ENCODE measurements at places on chromosomes 6 and 20. TPM values are rescaled to one million over a fixed set of nuclear protein-coding genes. Genes with fewer than 3 reads are reported as not detected.

DNA sequence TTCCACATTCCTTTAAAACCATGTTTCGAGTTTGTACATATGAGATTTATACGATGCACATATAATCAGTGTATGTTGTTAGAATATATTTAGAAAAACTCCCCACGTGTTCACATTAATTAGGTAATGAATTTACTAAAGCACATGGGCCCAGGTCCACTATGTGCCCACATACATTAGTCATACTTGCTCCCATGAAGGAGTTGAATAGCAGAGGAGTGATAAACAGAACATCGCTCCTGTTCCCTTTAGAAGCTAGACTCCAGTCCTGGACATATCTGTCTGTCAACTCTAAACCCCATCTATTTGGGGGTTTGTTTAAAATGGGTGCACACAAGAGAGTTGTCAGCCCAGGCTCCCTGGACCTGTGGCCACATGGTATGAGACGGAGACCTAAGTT is 108.1 kb upstream of the TIAM2 start:
- DNase-seq: no peak

DNA sequence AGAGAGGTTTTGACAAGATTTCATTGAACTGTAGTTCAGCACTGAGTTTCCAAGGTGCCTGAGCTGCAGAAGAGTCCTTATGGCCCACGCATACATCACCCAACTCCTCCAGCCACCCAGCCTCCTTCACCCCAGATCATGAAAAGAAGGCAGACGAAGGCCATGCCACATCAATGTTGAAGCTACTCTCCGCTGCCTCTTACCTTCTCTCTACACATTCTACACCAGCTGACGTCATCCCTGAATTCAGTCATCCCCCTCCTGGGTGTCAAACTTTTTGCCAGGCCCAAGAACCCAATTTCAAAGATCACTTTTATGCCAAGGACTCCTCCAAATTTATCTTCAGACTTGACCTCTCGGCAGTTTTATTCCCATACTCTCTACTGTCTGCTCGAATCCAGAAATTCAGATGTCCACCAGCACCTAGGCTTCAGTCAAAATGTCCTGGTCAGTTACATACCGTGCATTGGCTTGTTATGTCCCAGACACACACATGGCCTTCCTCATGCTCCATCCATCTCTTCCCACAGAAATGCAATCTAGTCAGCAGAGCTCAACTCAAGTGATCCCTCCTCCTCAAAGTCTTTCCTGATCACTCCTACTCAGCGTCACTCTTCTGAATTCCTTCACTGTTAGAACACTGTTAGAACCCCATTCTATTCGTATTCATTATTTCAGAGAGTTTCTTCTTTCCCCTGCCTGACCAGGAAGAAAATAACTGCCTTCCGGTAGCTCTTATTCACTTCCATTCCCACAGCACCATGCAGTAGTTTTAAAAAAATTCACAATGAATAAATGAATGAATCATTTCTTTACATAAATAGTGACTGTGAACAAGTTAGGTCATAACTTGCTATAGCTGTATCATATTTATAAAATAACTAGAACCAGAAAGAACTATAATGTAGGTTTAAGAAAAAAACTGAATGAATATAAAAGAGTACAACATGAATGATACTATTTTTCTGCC is 11.5 kb downstream of the ATXN1 start:
- no peak for DNase-seq

GRCh38 chr6:124487623-124488431 is 474.4 kb upstream of the RNF217 start:
- no peak for DNase-seq

DNA sequence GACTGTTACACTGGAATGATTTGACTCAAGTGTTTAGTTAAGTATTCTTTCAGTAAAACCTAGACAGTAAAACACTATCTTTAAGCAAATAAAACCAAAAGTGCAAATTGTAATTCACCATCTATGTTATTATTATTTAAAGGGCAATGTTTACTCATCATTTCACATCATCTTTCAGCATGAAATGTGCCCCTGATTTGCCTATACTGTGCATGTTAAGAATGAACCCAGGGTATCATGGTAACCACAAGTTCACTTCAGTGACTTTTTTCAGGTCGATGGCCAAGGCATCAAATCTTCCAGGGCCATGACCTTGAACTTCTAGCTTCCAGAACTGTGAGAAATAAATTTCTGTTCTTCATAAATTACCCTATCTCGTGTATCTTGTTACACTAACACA is 2.1 kb upstream of the HLA-DOB start:
- DNase-seq: no peak

GRCh38 chr6:166351715-166352285 is 9.5 kb upstream of the SFT2D1 start:
- DNase-seq: no peak

DNA sequence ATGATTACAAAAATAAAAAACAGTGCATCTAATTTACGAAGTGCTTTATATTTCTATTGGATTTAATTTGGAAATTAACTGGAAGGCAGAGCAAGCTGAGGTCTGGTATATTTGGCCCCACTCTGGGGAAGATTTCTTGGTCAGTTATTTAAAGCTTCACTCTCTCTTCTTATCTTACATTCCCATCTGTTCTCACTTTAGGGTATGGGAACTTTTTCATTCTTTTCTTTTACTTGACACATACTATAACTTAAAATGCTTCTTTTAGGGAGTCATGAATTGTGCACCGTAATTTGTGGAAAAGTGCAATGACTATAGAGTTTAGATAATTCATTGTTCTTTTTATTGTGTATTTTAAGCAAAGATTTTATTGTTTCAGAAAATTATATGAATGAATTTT is 170.4 kb downstream of the BCKDHB start:
- DNase-seq: no peak

GRCh38 chr6:160945516-160946177 is 45.9 kb upstream of the MAP3K4 start:
- no peak for DNase-seq

DNA sequence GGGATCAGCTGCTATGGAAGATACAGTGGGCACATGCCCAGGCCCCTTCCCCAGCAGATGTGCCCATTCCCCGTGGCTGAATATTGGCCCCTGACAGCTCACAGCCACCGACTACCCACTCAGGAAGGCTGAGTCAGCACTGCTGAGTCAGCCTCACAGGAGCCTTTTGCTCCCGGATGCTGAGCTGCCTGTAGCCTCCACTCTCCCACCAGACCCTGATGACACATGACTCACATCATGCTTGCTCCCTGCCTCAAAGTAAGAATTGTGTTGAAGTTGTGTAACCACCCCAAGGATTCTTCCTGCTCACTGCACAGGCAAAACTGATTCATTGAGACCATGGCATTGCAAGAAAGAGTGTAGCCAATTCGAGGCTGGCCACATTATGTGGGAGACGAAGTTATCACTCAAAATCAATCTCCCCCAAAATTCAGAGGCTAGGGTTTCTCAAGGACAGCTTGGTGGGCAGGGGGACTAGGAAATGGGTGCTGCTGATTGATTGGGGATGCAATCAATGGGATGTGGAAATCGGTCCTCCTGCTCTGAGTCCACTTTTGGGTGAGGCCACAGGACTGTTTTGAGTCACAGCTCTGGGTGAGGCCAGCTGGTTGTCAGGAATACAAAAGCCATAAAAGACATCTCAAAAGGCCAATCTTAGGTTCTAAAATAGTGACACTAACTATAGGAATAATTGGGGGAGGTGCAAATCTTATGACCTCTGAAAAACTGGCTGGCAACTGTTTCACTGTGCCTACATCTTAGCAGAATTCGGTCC is 556.6 kb upstream of the CDH4 start:
- DNase-seq: no peak

DNA sequence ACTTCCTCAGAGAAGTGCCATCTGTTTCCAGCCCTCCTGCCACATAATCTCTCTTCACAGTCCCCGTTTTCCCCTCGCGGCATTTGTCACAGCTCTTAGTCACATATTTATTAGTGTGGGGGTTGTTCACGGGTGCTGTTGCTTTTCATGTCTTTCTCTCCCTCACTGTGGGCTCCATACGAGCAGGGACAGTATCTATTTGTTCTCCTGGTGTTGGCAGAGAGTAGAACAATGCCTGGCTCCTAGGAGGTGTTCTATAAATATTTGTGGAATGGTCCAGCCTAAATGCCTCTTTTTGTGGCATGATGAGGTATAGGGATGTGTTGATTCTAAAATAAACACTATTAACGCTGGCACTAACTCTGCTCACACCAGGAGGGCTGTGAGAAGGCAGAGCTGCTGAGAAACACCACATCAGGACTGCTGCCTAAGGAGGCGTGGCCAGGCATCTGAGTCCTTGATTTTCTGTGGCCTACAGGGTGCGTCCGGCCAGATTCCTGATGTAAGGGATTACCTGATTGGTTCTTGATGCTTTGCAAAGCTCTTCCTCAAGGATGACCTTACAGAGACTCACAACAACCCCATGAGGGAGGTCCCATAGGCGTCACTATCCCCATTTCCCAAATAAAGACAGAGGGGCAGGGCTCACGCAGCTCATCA is 219.8 kb upstream of the ARID1B start:
- no peak for DNase-seq

GRCh38 chr20:44411757-44412401 is 56.4 kb downstream of the HNF4A start:
- no peak for DNase-seq

GRCh38 chr6:133170602-133171001 is 70.6 kb upstream of the EYA4 start:
- no peak for DNase-seq

DNA sequence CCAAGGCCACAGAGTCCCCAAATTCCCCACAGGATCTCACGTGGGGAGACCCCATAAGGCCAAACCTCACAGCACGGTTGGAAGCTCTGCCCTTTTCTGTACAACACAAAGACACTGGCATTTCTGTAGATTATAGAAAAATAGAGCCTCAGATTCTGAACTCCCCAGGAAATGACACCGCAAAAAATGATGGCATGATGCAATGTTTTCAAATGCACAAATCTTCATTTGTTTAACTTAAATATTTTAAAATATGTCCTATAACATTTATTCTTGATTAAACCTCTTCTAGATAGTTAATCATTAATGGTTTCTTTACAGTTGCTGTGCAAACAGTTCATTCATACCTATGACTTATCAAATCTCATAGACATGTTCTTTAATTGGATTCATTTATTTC is 33.8 kb downstream of the SIM1 start:
- DNase-seq: no peak

- DNase-seq: no peak
Measured at GRCh38 chr6:135861189-135861588, 9.7 kb downstream of the PDE7B start.

DNA sequence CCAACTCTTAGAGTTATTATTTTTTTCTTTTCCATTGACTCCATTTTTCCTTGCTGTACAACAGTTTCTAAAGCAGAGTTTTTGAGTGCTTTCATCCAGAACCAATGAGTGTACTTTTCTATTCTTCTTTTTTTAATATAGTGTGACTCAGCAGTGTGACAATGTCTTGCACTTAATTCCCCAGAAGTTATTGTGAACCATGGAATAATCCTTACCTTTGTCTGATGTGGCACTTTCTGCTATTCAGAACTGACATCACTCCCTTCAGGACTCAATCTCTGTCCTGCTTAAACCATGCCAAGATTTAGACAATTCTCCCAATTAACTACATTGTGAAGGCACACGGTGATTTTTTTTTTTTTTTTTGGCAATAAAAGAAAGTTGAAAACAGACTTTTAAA is 41.5 kb downstream of the GRIK2 start:
- no peak for DNase-seq

GRCh38 chr20:32252189-32252588 is 25.3 kb upstream of the KIF3B start:
- DNase-seq: peak; percentile 45

DNA sequence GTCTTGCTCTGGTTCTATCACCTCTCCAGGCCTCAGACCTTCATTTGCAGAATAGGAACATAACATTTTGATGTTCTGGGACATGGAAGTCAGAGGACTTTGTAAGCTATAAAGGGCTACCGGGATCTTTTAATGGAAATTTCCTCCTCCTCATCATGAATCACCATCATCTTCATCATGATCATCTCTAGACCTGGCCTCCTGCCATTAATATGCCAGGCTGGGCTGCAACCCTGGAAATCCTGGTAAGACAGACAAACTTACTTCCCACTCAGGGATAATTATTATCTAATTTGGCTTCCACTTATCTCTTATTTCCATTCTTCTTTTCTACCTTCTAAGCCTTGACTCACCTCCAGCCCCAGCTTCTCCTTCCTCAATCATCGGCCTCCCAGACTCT is 41.0 kb upstream of the MRPS18A start:
- no peak for DNase-seq

- DNase-seq: no peak
Measured at GRCh38 chr6:167712731-167713475, 113.8 kb upstream of the AFDN start.

DNA sequence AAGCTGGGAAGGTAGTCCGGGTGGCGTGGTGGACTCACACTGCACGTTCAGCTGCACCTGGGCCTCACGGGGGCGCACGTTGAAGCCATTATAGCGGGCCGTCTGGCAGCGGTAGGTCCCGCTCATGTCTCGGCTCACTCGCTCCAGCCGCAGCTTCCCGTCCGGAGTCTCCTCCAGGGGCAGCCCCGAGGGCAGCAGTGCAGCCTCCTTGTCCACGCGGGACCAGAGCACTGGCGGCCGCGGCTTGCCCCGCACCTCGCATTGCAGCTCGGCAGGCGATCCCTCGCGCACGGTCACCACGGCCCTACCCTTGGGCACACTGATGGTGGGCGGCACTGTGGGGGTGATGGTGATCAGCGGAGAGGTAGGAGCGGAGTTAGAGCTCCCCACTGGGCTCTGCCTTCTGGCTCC is 47.6 kb downstream of the MDGA1 start:
- DNase-seq: no peak

- no peak for DNase-seq
Measured at GRCh38 chr6:72689107-72689954, 67.5 kb downstream of the KCNQ5 start.

DNA sequence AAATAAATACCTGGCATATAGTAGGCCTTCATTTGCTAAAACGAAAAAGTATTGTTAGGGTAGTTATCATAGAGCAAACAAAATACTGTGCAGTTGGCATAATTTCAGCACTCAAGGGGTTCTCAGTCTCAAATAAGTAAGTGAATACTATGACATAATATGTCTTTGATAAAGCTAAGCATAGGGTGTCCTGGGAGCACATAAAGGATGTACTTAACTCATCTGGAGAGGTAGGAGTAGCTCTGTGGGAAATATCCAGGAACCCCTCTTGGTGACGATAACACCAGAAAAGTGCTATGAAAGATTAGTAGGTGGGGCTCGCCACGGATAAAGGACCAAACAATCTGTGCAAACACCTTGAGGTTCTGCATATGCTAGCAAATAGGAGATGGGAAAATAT is 23.2 kb downstream of the VNN1 start:
- DNase-seq: no peak

The TXLNB gene
- total RNA-seq: 0.69 TPM

The GSTA3 gene
- total RNA-seq: not detected

The LGSN gene
- 0.17 TPM for total RNA-seq

The CST1 gene
- not detected for total RNA-seq

The SAPCD1 gene
- 13.1 TPM for total RNA-seq

The IPCEF1 gene
- 46.4 TPM for total RNA-seq

The BPIFB2 gene
- not detected for total RNA-seq

The MYLK4 gene
- total RNA-seq: 0.33 TPM

The PGC gene
- total RNA-seq: not detected

The ISM1 gene
- total RNA-seq: 2.3 TPM

The TREM2 gene
- 1.9 TPM for total RNA-seq
